HFFc6 (cell line): ENCODE measurements at places on chromosomes 11 and 22.

- DNase-seq, result no peak
Measured at GRCh38 chr11:45802531-45803317, 2.2 kb upstream of the SLC35C1 start.

DNA sequence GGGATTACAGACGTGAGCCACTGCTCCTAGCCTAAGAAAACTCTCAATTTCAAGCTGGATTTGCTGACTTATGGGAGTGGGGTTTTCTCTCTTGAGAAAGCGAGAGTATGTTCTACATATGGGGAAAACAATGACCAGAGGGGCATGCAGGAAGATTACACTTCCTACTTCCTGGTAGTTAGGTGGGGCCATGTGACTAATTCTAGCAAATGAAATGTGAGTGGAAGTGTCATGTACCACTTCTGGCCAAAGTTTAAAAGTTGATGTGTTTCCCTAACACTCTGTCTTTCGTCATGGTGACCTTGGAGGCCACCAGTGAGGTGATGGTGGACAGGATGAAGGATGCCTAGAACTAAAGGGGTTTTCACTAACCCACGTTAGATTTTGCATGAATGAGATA lies 50.5 kb downstream of the PARVG start:
- no peak for DNase-seq

DNA sequence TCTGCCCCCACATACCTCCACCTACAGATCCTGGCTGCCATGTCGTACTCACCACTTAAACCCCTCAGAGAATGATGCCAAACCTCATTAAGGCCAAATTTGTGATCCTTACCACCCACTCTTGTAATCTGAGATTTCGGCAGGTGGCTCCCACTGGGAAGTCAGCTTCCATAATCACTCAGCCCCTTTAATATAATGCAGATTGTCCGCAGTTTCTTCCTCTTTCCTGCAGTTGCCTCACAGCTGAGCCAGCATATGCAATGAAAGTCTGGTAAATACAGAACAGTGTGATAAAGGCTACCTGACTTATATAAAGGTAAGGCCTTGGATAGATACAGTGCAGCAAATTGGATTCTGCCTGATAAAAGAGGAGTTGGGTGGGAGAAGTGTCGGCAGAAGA lies 515.2 kb upstream of the TENM4 start:
- DNase-seq, result no peak

GRCh38 chr11:65997286-65997685 lies 4.7 kb downstream of the EIF1AD start:
- no peak for DNase-seq

DNA sequence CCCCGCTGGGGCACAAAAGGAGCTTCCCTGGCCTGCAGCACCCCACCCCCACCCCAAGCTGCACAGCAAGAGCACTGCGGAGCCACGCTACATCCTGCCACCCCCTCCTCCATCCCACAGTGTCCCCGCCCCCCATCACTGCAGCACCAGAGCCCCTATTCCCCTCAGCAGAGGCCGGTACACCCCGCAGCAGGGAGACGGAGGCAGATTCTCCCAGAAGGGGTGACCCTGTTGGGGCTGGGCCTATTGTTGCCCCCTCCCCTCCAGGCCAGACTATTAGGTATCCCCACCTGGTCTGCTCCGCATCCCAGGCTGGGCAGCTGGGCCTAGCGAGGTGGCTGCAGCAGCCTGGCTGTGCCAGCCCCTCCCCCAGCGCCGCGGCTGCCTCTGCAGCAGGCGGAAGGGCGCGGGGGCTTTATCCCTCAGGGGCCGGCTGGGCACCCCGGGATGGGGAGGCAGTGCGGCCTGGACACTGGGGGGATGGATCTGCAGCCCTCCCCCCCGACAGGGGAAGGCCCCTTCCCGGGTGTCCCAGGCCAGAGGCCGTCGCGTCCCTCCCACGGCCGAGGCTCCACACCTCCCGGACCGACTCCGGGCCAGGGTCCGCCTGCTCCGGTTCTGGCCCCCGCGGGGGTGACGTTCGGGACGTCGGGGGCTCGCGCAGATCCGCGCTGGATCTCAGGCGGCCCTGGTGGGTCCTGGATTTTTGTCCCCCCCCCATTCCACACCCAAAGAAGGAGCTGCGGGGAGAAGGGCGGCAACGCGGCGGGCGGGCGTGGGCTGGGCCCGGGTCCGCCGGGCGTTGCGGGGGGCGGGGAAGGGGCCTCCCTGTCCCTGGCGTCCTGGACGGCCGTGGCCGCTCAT lies 943 bp downstream of the DUSP8 start:
- DNase-seq, result no peak

GRCh38 chr11:15095736-15096228 lies 18.9 kb upstream of the INSC start:
- DNase-seq, result peak; percentile 8

DNA sequence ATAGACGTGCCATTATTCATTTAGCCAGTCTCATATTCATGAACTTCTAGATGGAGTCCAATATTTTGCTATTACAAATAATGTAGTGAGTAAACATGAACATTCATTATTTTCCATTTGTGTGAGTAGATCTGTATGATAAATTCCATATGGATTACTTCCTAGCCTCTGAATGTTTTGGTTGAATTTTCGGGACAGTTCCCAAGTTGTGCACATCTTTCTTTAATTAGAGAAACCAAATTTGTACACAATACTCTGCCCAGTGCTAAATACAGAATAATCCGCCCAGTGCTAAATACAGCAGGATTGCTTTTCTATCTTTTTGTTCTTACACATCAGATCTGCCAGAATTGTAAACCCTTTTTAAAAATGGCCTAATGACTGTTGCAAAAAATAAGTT lies 17.1 kb upstream of the APLP2 start:
- no peak for DNase-seq
